T-cell (primary cell): ENCODE measurements at places on chromosomes 13 and 19.
A peak's percentile ranks its signal among the peaks of the same experiment; 100 is the strongest.

GRCh38 chr19:3024509-3024869 is 4.6 kb downstream of the TLE2 start:
- DNase-seq = no peak

DNA sequence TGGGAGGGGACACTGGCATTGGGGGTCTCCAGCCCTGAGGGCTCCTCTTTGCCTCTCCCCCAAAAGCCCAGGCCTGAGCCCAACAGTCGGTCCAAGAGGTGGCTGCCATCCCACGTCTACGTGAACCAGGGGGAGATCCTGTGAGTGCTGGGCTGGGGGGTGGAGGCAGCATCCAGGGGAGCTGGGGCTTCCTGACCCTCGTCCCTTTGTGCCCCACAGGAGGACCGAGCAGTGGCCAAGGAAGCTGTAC is 6.8 kb downstream of the PTOV1 start:
- no peak for DNase-seq

GRCh38 chr19:31126236-31126635 is 223.0 kb downstream of the TSHZ3 start:
- no peak for DNase-seq

DNA sequence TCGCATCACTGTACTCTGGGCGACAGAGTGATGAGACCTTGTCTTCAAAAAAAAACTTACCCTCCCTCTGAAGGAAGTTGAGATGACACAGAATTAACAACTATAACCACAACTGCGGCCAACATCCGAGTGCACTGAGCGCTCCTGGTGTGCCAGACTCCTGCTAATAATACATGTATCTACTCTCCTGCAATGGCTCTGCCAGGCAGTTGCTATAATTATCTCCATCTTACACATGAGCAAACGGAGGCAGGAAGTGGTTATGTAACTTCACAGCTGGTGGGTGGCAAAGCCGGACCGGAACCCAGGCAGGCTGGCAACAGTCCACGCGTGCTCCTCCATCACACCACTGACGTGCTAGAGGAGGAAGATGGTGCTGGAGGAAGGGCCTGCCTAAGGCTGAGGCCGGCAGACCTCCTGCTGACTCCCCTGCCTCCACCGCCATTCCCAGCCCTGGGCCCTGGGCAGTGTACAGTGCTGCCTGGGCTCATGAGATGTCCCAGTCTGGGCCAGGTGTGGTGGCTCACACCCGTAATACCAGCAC is 12.6 kb downstream of the XRCC1 start:
- DNase-seq = peak; percentile 80

DNA sequence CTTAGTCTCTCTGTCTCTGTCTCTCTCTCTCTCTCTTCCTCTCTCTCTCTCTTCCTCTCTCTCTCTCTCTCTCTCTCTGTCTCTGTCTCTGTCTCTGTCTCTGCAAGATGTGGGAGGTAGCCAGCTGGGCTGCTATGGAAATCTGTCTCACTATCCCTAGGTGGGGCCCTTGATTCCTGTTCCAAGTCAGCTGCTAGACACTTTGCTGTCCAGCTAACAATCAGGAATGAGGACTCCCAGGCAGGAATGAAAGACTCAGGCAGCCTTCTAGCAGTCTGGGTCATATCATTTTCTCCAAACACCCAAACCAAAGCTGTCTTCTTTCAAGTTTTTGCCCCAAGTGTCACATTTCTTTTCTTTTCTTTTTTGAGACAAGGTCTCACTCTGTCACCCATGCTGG is 23.2 kb downstream of the CATSPERD start:
- no peak for DNase-seq

GRCh38 chr19:38201731-38202130 is 22.3 kb downstream of the DPF1 start:
- DNase-seq = no peak

DNA sequence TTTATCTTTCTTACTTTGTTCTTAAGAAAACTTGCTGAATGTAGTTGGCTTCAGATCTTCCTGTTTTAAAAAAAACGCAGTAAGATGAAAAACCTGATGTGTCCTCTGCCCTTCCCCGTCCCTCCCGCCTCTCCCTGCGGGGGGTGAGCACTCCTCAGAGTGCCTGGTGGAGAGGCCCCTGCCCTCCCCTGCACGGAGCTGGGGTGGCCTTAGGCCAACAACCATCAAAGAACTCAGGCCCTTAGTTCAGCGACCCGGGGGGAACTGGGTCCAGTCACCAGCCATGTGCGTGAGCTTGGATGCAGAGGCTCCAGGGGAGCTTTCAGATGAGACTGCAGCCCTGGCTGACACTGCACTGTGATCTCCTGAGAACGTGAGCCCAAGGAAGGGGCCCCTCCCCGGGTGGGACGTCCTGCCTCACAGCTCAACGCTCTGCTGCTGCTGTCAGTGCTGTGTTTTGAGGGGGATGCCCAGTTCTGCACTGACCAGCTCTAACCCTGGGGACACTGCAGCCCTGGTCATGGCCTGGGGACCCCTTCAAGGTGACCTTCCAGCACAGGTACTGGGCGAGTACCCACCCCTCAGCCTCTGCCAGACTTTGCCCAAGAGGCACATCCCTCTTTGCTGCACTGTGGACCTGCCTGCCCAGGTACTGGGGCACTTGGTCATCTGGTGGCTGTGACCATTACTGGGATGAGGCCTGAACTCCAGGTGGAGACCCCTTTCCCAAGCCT is 42.7 kb downstream of the ANKRD10 start:
- no peak for DNase-seq

GRCh38 chr13:72151241-72151640 is 284.2 kb upstream of the DACH1 start:
- no peak for DNase-seq

DNA sequence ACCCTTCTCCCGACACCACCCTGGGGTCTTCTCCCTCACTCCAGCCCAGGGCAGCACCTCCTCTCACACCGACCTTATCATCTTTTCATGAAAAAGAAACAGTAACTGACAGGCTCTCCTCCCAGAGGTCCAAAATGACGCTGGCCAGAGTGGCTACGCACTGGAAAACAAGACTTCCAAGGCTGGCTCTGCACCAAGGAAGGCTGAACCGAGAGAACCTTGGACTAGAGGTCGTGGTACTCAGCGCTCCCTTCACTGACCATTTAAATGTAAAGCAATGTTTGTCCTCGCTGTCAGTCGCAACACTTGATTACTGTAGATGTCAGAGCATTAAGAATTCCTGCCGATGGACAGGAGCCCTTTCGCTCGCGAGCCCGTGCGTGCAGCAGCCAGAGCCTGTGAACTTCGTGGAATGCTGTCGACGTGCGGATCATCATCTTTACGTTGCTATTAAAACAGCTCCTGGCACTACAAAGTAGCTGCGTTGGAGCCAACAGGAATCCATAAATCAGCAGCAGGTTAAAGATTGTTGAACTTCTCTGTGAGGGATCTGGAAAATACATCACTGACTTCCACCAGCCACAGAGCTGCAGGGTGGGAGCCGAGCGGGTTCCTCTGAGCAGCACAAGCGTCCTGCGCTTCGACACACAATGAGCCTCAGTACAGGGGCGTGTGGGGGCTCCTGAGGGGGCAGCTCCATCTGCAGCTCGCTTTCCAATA is 125.5 kb upstream of the MCF2L start:
- DNase-seq = no peak

GRCh38 chr19:4816202-4816949 is 15.1 kb downstream of the TICAM1 start:
- no peak for DNase-seq

DNA sequence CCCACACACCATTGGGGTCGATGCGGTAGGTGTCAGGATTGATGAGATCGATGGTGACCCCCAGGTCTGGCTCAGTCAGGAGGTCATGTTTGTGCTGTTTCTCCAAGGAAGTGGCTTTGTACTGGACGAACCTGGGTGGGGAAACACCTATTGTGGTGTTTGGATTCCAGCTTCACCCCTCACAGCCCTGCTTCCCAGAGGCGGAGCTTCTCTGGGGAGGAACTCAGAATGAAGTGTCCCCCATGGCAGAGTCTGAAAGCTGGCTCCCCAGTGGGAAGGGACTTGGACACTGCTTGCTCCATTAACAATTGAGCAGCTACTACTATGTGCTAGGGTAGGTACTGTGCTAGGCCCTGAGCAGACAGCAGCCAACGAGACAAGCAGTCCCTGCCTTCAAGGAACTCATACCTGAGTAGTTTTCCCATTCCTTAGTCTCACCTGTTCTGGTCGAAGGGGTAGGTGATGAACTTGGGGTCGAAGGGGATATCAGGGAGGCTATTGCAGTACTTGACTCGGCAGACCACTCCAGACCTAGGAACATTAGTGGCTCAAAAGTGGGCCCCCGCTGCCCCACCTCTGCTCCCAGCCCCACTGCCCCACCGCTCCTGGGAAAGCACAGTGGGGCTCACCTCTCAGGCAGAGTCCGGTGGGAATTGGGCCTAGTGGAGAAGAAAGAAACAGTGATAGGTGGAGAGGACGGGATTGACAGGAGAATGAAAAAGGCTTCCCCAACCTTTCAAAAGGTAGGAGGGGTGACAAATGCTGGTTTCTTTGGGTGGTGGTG is 1.1 kb downstream of the PAF1 start:
- DNase-seq = no peak

- no peak for DNase-seq
Measured at GRCh38 chr13:22050951-22051563, 380.2 kb downstream of the FGF9 start.

- no peak for DNase-seq
Measured at GRCh38 chr19:13260883-13261653, 110.9 kb downstream of the IER2 start.

GRCh38 chr13:28320884-28321574 is 173.9 kb downstream of the FLT1 start:
- DNase-seq = no peak

- DNase-seq = no peak
Measured at GRCh38 chr19:58460039-58460438, 6.8 kb upstream of the ZNF324 start.

GRCh38 chr19:38831142-38831605 is 420 bp downstream of the ECH1 start:
- no peak for DNase-seq

GRCh38 chr13:109496216-109496615 is 290.2 kb downstream of the IRS2 start:
- no peak for DNase-seq

- no peak for DNase-seq
Measured at GRCh38 chr13:99661791-99662190, 160.5 kb downstream of the TM9SF2 start.

DNA sequence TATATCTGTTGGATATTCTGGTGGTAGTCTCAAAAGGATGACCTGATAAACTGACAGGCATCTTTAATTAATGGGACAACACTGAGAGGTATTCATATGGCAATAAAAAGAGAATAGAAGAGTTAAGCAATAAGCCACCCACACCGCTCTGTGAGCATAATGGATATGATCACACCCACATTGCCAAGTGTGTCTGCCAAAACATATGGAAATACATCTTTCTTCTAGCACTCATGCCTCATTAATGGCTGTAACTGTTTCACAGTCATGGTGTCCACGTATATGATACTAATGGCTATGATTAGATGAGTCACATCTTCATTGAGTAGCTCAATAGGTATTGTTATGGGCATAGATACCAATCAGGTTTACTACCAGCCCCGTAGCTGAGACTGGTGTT is 13.1 kb downstream of the IGFL3 start:
- no peak for DNase-seq

DNA sequence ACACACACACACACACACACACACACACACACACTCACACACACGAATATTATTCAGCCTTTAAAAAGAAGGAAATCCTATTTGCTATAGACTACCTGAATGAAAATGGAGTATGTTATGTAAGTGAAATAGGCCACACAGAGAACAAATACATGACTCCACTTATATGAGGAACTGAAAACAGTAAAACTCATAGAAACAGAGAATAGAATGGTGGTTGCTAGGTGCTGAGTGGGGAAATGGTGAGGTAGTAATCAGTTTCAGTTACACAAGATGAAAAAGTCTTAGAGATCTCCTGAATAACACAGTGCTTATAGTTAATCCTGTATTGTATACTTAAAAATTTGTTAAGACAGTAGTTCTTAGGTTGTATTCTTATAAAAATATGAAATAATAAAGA is 8.2 kb downstream of the ZNF677 start:
- DNase-seq = no peak

GRCh38 chr13:19178901-19179593 is 2.6 kb downstream of the TUBA3C start:
- DNase-seq = no peak

- no peak for DNase-seq
Measured at GRCh38 chr19:13965926-13966683, 13.8 kb downstream of the DCAF15 start.

- no peak for DNase-seq
Measured at GRCh38 chr19:55304279-55304978, 20.6 kb downstream of the BRSK1 start.
